ENCODE measurements at places on chromosomes 16 and 17.
A peak's percentile ranks its signal among the peaks of the same experiment; 100 is the strongest.

GRCh38 chr16:78249056-78249455 is 149.6 kb downstream of the WWOX start:
- DNase-seq: no peak

DNA sequence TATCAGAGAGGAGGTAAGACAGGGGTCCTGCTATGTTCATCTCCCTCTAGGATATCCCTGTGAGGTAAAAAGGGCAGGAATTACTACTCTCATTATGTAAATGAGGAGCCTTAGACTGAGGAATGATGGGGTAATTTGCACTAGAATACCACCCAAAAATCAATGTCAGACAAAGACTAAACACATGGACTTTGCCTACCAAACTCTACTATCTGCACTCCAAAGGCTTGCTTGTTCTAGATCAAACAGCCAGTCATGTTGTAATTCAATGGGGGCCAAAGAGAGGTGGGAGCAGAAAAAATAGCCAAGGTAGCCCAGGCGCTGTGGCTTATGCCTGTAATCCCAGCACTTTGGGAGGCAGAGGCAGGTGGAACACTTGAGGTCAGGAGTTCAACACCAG is 120.7 kb downstream of the LYRM1 start:
- DNase-seq: no peak

GRCh38 chr17:72614871-72615626 is 477.4 kb downstream of the SLC39A11 start:
- DNase-seq: peak; percentile 57

GRCh38 chr16:87169509-87169995 is 147.6 kb downstream of the C16orf95 start:
- DNase-seq: peak; percentile 14

GRCh38 chr17:72128039-72128438 is 7.2 kb downstream of the SOX9 start:
- DNase-seq: no peak

DNA sequence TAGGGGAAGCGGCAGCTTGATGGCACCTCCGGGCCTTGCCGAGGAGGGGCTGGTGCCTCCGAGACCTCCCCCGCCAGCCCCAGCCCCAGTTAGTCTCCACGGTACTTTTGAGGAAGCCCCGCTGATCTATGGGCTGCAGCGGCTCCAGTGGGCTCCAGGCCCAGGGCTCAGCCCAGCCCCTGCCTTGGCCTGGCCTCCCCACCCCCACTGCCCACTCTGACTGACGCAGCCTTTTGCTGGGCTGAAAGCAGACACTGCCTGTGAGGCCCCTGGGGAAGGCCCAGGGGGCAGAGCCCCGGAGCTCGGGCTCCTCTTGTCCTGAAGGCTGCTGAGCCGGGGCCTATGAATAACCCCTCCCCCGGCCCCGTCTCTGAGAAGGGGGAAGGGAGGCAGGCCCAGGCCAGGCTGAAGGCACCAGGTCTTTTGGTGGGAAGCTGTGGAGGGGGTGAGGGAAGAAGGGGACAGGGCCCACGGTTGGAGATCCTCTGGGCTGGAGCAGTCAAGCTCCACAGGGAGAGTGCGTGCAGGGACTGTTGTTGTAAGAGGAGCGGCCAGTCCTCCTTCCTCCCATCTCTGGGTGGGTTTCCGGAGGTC is 7.5 kb upstream of the SMTNL2 start:
- DNase-seq: no peak

DNA sequence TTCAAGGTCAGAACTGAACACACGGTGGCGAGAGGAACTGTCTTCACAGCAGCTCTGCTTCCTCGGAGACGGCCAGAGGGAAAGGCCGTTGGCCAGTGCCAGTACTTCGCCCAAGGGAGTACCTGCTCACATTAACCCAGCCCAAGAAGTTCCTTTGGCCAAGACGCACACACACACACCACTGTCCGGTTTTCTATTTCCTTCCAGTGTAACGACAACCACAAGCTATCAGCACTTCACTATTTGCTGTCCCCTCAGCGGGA is 744 bp upstream of the GGNBP2 start:
- DNase-seq: peak; percentile 35

DNA sequence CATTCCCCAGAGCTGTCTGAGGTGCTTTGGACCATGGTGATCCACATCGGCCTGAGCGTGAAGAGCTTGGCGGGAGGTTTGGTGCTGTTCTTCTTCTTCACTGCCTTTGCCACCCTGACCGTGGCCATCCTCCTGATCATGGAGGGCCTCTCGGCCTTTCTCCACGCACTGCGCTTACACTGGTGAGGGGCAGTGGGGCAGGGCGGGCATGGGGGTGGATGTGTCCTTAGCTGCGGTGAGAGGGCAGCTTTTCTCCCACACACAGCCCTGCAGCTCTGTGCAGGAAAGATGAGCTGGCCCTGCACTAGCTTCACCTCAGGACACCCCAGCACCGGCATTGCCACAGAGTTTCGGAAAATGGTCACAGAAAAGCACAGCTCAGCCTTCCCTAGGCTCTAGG is 21.8 kb upstream of the NAGLU start:
- DNase-seq: no peak

DNA sequence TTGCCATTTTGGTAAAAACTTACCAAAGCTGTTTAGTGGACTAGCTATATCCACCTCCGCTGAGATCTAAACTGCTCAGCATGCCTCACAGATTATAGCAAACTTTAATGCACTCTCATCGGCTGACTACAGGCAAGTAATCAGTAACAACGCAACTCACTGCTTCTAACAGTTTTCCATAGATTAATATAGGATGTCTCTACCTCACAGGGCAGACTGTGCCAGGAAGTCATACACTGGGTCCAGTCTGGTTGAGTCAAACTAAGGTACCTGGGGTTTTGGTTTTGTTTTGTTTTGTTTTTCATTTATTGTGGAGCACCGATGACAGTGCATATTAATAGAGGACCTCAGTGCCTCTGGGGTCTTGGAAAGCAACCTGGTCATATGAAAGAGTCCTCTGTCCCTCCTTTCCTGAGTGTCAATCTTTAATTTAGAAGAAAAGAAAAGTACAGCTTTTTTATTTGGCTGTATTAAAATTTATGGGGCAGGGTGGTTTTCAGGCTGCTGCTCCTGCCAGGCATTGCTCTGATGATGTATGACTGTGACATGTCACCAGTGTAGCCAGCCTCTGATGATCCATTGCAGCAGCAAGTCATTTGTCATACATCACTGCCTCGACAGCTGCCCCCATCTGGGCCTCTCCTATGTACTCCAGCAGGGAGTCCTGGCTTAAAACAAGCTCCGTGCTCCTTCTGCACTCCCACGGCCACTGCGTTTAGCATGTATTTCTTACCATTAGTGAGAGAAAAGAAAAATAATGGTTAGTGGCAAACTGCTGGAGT is 854.1 kb downstream of the KCNJ2 start:
- peak; percentile 4 for DNase-seq

DNA sequence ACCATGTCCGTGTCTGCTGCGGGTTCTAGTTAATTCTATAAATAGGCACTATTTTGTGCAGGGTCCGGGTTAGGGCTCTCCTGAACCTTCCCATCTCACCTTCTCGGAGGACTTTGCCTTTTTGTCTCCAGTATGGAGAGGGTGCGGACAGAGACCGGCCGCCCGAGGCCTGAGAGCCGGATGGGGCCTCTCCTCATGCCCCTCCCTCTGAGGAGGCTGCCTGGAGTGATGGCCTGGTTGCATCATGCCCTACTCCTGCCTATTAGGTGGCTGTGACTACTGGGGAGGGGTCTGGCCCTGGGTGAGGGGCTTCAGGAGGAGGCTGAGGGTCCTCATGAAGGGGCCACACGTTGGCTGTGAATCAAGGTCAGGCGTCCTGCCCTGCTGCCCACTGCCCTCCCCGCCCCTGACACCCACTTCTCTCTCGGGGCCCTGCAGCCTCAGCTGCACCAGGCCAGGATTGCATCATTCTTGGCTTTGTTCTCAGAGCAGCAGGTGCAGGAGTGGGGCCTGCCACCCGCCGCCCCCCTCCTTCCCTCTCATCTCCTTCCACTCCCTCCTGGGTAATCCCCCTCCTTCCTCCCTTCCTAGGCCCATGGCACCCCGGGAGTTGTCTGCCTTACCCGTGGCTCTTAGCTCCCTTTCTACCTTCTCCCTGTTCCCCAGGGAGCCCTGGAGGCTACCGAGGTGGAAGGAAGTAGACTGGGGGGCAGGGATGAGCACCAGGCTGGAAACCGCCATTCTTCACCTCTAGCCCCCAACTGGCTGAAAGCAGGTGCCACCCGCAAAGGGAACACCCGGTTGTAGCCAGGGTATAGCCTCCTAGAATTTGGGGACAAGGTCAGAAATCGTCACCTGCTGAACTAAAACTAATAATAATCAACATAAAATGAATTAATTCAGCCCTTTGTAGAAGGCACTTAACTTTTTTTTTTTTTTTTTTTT is 12.7 kb upstream of the ARHGAP23 start:
- peak; percentile 84 for DNase-seq
